Activated CD8-positive, alpha-beta memory T cell treated with anti-CD3 and anti-CD28 coated beads, Interleukin-2, amount 50 U/mL, for 48 hours (primary cell): ENCODE measurements at places on chromosomes 12 and 14.

DNA sequence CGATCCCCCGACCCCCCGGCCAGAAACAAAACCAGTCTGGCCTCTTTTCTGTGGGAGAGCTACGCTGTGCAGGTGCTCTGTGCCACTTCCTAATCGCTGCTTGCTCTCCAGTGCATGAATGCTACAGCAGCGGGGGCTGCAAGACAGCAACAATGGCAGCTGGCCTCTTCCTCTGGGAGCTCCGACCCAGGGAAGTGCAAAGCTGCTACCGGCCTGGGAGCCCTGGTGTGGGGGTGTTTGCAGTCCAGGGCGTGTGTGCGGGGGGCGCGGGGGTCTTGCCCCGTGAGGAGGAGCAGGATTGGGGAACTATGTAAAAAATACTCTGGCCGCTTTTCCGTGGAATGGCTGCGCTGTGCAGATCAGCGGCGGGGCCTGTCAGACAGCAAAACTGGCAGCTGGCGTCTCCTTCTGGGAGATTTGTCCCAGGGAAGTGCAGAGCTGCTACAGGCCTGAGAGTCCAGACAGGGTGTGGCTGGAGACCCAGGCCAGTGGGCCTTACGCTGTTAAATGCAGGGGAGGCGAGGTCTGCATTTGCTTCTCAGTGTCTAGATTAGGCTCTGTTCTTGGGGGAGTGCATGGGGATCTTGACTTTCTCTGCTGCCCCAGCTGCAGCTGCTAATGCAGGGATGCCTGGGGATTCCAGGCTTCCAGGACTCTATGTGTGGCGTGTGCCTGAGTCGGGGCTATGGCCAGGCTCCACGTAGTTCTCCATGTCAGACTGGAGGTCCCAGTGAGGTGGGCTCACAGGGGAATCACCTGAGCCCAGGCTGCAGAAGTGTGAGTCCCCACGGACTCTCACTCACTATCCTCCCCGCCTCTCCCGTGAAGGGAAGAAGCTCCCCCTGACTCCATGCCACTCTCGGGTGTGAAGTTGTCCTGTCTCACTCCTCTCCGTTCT, 344.5 kb downstream of the AEBP2 start:
- no peak for DNase-seq

- DNase-seq, result no peak
Measured at GRCh38 chr14:71270111-71270510, 362.9 kb downstream of the PCNX1 start.

GRCh38 chr14:94392510-94392935, 4.1 kb upstream of the SERPINA1 start:
- no peak for DNase-seq

- no peak for DNase-seq
Measured at GRCh38 chr12:117404203-117404853, 42.9 kb upstream of the NOS1 start.

DNA sequence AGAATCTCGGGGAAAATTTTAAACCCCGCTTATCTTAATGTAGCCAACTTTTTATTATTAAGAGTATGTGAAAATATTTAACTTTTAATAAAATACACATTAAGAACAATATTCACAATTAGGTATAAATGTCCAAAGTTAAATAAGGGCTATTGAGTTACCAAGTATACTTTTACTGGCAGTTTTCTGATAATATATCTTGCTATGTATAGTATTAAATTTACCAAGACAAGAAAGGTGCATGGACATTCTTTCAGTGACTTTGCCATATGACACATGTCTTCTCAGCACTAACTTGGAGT, 115.4 kb downstream of the MON2 start:
- DNase-seq, result no peak

DNA sequence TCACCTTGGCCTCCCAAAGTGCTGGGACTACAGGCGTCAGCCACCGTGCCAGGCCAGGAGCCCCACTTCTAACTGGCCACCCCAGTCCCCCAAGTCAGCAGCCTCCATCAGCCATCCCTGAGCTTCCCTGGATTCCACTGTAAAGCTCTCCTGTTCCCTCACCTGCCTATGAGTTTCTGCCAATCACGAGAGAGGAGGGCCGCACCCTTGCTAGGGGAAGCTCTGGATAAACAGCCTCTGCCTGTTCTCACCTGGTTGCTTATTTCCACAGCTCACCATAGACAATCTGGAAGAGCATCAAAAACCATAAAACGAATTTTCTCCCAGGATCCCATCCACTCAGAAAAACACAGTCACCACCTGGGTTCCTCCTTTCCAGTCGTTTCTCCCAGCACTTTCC, 5.0 kb downstream of the CDCA4 start:
- no peak for DNase-seq

GRCh38 chr14:102362084-102362483, 606 bp downstream of the CINP start:
- peak; percentile 67 for DNase-seq
